Activated T-helper 17 cell treated with anti-CD3 and anti-CD28 coated beads, Interleukin-2, amount 50 U/mL, for 72 hours (primary cell): ENCODE measurements at places on chromosomes 5 and 9. TPM values are rescaled to one million over a fixed set of nuclear protein-coding genes. Genes with fewer than 3 reads are reported as not detected.

Gene PJA2
- 53.9 TPM for total RNA-seq

Gene ZBED3
- total RNA-seq = not detected

Gene PCDHB7
- not detected for total RNA-seq

Gene ZNF618
- total RNA-seq = 0.04 TPM

Gene PCDHGA4
- not detected for total RNA-seq

Gene STK10
- total RNA-seq = 158 TPM

GRCh38 chr9:122332083-122332482 lies 38.7 kb upstream of the PTGS1 start:
- ATAC-seq = no peak
- no peak overlapping the region for H3K27ac ChIP-seq
- H3K4me1 ChIP-seq = no peaks in the 10 kb centered on the region
- H3K4me3 ChIP-seq = no peak overlapping the region

- no peaks in the 10 kb centered on the region for H3K4me1 ChIP-seq
- ATAC-seq = no peak
- no peak overlapping the region for H3K4me3 ChIP-seq
- H3K27me3 ChIP-seq = peaks cover 3% of the 10 kb centered on the region
- H3K27ac ChIP-seq = no peak overlapping the region
Measured at GRCh38 chr9:74666625-74667316, 169.6 kb downstream of the RORB start.

DNA sequence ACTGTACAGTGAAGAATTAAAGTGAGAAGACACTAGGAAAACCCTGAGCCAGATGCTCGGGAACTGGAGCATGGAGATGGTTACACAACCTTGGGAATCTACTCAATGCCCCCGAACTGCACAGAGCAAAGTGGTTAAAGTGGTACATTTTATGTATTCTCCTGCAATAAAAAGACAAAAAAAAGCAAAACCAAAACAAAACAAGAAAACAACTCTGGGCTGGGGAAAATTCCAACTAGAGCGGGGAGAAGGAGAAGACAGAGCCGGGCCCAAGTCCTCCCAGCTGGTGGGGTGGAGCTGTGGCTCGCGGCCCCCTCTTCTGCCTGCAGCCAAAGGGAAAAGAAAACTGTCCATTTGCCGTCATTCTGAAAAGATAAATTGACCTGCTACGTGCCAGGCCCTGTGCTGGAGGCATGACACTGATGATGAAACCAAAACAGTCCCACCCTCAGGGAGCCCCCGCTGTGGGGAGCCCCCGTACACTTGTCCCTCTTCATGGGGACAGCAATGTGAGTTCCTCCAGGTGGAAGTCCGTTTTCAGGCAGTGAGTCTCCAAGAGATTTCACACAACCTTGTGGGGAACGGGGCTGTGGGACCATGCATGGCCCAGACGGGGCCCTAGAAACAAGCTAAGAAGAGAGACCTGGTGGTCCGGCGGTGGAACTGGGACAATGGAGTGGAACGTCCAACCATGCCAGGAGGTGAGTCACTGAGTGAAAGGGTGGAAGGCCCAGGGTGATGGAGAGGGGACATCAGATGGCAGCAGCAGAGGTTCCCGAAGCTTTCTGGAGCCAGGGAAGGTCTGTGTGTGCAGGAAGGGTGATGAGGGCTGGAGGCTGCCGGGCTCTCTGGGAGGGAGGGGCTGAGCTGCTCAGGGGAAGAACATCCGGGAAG lies 114.8 kb upstream of the COL5A1 start:
- H3K27me3 ChIP-seq = peaks cover 6% of the 10 kb centered on the region
- no peak overlapping the region for H3K4me3 ChIP-seq
- no peaks in the 10 kb centered on the region for H3K36me3 ChIP-seq
- H3K27ac ChIP-seq = no peak overlapping the region
- no peaks in the 10 kb centered on the region for H3K4me1 ChIP-seq

GRCh38 chr5:135199919-135200318 lies 165.9 kb upstream of the PITX1 start:
- H3K27me3 ChIP-seq = peaks cover 33% of the 10 kb centered on the region
- H3K36me3 ChIP-seq = peaks cover 6% of the 10 kb centered on the region
- ATAC-seq = no peak
- no peak overlapping the region for H3K4me3 ChIP-seq
- H3K27ac ChIP-seq = no peak overlapping the region
- no peaks in the 10 kb centered on the region for H3K4me1 ChIP-seq

- no peak for ATAC-seq
- no peak overlapping the region for H3K4me3 ChIP-seq
- no peaks in the 10 kb centered on the region for H3K27me3 ChIP-seq
- H3K4me1 ChIP-seq = no peaks in the 10 kb centered on the region
Measured at GRCh38 chr9:111559000-111559610, 34.1 kb downstream of the ZNF483 start.

DNA sequence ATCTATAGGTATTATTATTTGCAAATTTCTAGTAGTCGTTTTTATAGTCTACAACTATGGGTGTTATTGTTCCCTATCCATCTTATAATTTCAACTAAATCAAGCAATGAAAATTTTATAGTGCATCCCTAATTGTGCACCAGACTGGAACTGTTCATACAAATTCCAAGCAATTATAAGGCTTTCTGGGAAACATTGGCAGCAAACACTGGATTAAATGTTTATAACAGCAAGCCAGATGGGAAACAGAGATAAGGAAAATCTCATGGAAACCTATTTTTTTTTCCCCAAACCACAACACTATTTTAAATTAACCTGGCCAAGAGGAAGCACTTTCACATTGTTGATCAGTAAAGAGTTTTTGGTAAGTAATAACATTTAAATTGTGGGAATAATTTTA lies 524.3 kb downstream of the RASEF start:
- no peaks in the 10 kb centered on the region for H3K4me1 ChIP-seq
- H3K4me3 ChIP-seq = no peak overlapping the region
- no peak for ATAC-seq
- no peak overlapping the region for H3K27ac ChIP-seq

GRCh38 chr5:76701298-76701697 lies 14.6 kb upstream of the F2R start:
- H3K4me3 ChIP-seq = no peak overlapping the region
- ATAC-seq = no peak
- no peaks in the 10 kb centered on the region for H3K4me1 ChIP-seq
- H3K27me3 ChIP-seq = no peaks in the 10 kb centered on the region
